ENCODE measurements at places on chromosomes 3 and 15.

DNA sequence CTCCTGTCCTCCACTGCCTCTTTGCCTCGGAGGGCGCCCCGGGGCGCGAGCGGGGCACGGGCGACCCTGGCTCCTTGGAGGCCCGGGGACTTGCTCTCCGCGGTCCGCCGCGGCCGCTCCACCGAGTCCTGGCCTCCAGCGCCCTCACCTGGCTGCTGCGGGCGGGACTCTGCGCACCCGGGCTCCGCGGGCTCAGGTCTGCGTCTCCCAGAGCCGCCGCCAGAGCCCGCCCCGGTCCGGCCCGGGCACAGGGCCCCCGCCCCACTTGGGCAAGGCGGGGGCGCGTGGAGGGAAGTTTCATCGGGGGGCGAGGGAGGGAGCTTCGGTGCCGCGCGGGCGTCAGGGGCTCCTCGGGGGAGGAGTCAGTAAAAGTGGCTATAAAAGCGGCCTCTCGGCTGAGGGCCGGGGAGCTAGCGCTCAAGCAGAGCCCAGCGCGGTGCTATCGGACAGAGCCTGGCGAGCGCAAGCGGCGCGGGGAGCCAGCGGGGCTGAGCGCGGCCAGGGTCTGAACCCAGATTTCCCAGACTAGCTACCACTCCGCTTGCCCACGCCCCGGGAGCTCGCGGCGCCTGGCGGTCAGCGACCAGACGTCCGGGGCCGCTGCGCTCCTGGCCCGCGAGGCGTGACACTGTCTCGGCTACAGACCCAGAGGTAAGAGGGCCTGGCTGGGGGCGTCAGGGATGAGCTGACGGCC lies at the start of gene CEMIP:
CEMIP (plus strand) TSS at position 407 of the 694 bp plus-strand sequence. CDS start 94,510 bp downstream, outside the sequence.
- peak; percentile 59 for DNase-seq

GRCh38 chr3:64909011-64909410 lies 221.2 kb upstream of the ADAMTS9 start:
- no peak for DNase-seq

GRCh38 chr15:52677593-52678467 lies 1.4 kb downstream of the ATOSA start:
- DNase-seq, result peak; percentile 56

DNA sequence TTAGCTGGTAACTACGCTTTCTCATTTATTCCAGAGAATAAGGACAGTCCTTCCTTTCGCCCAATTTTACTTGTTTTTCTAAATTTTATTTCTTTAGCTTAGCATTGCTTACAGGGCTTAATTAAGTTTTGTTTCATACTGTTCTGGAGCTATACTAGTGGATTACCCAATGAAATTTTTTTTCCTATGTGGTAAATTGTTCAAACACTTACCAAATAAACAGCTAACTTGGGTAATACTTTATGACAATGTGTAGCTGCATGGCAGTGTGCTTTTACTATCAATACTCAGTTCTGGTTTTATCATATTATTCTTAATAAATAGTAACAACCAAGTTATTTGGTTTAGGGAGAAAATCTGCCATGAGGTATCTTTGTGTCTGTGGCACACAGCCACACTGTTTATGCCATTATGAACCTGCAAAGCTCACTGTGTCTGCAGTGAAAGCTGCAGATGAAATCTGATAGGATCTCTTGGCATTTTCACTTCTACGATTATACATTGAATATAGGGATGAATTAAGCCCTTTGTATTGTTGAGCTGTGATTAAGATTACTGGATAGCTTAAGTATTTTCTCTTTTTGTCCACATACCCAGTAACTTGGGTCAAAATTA lies 37.2 kb downstream of the UBE2E2 start:
- no peak for DNase-seq

DNA sequence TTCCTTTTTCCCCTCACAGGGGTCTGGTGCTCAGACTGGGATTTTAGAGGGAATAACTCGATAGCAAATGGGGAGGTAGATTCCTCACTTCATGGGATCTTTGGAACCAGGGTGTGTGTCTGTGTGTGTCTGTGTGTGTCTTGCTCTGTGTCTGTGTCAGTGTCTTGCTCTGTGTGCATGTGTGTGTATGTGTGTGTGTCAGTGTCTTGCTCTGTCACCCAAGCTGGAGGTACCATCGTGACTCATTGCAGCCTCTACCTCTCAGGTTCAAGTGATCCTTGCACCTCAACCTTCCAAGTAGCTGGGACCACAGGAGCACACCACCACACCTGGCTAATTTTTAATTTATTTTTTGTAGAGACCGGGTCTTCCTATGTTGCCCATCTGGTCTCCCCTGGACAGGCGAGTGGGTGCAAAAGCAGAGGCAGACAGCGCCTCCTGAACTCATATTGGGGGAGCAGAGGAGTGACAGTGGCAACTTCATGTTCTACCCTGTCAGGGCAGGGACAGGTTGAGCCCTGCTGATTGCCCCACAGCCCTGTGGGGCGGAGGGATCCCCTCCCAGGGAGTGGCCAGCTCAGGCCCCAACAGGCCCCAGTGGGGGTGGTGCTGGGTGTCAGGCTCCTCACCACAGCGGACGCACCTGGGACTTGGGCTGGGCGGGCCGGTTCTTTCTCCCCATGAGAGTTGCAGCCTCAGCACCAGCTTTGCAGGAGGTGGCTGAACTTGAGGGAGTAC lies 10.4 kb upstream of the SEMA4B start:
- no peak for DNase-seq

GRCh38 chr3:109364088-109364487 lies 26.7 kb upstream of the DPPA4 start:
- DNase-seq, result no peak

GRCh38 chr3:164416491-164417222 lies 661.6 kb downstream of the SI start:
- DNase-seq, result peak; percentile 2

DNA sequence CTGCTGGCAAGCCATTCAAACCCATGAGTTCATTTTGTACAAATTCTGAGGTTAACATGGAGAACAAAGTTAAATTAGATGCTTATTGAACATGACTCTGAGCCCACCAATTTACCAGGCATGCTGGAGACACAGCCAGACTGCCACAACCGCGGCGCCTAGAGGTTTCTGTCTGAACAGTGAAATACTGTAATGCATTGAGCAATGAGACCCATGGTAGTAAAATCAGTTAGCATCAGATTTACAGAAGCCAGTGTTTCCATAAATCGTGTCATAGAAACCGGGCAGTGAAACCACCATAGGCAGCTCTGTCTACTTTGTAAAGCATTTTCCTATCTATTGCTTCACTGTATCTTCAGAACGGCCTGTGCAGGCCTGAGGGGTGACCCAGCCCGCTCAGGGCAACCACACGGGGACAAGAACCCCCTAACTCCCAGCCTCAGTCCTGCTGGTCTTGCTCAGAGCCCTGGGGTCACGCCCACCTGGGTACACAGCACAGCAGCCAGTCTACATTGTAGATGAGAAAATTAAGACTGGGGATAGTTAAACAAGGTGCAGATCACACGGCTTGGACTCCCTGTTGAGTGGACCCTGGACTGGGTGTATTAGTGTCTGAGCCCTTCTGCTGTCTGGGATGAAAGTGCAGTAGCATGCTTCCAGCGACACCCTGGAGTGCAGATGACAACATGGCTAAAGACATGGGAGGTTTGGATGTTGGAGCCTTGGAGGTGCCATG lies 44.2 kb downstream of the MGLL start:
- DNase-seq, result no peak

GRCh38 chr3:161682715-161683114 lies 186.1 kb downstream of the OTOL1 start:
- DNase-seq, result no peak

GRCh38 chr3:67901681-67902080 lies 247.3 kb upstream of the SUCLG2 start:
- DNase-seq, result no peak

GRCh38 chr3:158483701-158484235 lies 87.2 kb upstream of the MLF1 start:
- DNase-seq, result no peak

DNA sequence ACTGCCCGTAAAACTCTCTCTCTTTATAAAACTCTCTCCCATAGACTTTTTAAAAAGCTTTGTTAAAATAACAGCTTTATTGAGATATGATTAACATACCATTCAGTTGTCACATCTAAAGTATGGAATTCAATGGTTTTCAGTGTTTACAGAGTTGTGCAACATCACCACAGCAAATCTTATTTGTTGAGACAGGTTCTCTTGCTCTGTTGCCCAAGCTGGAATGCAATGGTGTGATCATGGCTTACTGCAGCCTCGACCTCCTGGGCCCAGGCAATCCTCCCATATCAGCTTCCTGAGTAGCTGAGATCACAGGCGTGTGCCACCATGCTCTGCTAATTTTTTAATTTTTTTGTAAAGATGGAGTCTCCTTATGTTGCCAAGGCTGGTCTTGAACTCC lies 35.9 kb upstream of the TRAK1 start:
- DNase-seq, result no peak
